ENCODE measurements at places on chromosomes 2 and 18.

GRCh38 chr18:68604256-68604655 is 110.7 kb downstream of the TMX3 start:
- DNase-seq = no peak

- no peak for DNase-seq
These were observed 67.8 kb upstream of the DSC1 start for GRCh38 chr18:31230495-31230894.

GRCh38 chr2:241842067-241842415 is 16.7 kb downstream of the PDCD1 start:
- DNase-seq = no peak

GRCh38 chr2:152542995-152543481 is 174.2 kb downstream of the PRPF40A start:
- DNase-seq = no peak

DNA sequence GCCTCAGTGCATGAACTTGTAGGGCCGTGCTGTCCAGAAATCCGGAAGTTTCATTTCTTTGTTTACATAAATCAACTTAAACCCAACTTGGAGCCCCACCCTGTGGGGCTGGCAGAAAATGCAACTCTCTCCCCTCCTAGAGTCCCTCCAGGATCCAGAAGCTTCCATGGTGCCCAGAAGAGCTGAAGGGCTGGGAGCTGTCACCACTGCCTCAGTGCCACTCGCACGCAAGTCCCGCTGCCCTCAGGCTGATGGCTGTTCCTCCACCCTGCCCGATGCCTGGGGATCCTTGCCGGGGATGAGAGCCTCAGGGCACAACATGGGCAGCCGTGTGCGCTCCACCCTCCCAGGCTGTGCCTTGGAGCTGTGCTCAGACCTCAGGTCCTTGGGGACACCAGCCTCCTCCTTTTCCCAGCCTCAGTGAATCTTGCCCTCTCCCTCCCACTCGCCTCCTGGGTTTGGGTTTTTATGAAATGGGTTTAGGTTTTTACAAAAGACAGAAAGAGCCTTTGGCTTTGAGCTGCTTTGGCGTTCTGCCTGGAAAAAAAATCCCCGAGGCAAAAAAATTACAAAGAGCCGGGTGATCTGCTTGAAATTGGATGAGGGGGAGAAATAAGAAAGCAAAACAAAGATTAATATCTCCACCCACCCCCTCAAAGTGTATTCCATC is 155.2 kb downstream of the TWIST2 start:
- no peak for DNase-seq

DNA sequence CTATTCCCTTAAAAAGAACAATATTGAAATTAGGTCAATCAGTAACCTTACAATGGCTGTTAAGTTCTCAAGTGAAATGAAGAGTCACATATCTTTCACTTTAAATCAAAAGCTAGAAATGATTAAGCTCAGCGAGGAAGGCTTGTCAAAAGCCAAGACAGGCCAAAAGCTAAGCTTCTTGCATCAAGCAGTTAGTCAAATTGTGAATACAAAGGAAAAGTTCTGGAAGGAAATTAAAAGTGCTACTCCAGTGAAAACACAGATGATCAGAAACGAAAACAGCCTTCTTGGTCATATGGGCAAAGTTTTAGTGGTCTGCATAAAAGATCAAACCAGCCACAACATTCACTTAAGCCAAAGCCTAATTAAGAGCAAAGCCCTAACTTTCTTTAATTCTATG is 402.6 kb upstream of the ZEB2 start:
- DNase-seq = no peak

GRCh38 chr2:174328114-174328960 is 6.4 kb upstream of the SP9 start:
- DNase-seq = no peak

GRCh38 chr2:72803626-72804320 is 22.1 kb downstream of the EXOC6B start:
- no peak for DNase-seq

GRCh38 chr2:211789982-211790381 is 748.6 kb downstream of the ERBB4 start:
- no peak for DNase-seq

- no peak for DNase-seq
These were observed 30.1 kb downstream of the IDH1 start for GRCh38 chr2:208224802-208225201.

- DNase-seq = no peak
These were observed 496.8 kb upstream of the RAB6C start for GRCh38 chr2:129482626-129483025.

- DNase-seq = no peak
These were observed 479.2 kb downstream of the RIT2 start for GRCh38 chr18:42636309-42636708.

GRCh38 chr2:158603205-158603604 is 146.5 kb downstream of the PKP4 start:
- DNase-seq = no peak

All from C1 segment of cervical spinal cord (tissue), 14 donors.